Tibial nerve (tissue), 4 donors: ENCODE measurements at places on chromosomes 3 and 15. TPM values are rescaled to one million over a fixed set of nuclear protein-coding genes. Genes with fewer than 3 reads are reported as not detected.

DNA sequence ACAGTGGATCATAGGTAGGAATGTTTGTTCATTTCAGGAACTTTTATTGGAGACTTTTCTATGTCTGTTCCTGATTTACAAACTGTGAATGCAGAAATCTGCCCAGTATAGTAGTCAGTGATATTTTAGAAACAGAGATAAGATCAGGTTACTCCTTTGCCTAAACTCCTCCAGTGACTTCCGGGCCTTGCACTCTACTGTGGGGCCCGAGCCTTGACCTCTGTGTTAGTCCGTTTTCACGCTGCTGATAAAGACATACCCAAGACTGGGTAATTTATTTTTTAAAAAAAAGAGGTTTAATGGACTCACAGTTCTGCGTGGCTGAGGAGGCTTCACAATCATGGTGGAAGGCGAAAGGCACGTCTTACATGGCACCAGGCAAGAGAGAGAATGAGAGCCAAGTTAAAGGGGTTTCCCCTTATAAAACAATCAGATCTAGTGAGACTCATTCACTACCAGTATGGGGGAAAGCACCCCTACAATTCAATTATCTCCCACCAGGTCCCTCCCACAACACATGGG, 127.1 kb downstream of the DNAJB8 start:
- no peak for DNase-seq

- DNase-seq, result no peak
Observed at GRCh38 chr15:101239724-101240136, 12.1 kb downstream of the CHSY1 start.

DNA sequence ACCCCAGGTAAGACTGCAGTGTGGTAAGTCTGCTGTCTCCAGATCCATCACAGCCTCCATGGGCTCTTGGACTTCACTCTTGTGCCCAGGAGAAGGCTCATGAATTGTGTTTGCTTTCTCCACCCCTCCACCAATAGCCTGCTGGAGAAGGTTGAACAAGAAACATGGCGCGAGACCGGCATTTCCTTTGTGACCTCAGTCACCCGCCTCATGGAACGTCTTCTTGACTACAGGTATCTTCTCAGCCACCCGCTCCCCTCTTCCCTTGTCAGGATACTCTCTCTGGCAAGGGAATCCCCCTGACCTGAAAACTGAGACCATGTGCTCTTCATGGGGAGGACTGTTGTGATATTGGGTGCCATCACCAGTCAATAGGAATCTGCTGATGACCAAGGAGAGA, 52.1 kb upstream of the MANF start:
- DNase-seq, result no peak

DNA sequence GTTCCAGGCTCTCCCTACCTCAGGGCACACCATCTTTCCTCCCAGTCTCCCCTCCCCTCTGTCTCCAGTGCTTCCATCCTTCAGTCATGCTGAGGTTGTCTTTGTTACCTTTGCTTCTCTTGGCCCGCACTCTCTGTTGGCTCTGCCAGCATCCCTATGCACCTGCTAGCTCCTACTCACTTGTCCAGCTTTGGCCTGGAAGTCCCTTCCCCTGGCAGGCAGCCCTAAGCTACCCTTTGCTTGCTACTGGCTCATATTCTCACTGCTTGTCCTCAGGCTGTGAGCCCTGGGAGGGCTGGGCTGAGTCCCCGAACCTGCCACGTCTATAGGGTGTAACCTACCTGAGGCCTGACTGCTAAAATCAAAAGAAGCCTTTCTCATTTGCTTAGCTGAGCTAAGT, 122.7 kb downstream of the PGPEP1L start:
- no peak for DNase-seq

DNA sequence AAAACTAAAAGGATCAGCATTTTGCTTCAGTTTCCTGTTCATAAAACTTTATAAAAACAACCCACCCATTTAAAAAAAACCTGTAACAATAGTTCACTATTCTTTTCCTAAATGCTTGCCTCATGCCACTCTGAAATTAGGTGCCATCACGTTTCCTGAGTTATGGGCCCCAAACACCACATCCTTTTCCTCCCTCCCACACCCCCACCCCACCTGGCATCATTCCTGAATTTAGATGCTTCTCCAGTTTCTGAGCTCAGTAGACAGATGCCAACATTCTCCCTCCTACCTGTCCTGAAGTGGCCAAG, 11.9 kb upstream of the ARHGEF3 start:
- DNase-seq, result no peak

DNA sequence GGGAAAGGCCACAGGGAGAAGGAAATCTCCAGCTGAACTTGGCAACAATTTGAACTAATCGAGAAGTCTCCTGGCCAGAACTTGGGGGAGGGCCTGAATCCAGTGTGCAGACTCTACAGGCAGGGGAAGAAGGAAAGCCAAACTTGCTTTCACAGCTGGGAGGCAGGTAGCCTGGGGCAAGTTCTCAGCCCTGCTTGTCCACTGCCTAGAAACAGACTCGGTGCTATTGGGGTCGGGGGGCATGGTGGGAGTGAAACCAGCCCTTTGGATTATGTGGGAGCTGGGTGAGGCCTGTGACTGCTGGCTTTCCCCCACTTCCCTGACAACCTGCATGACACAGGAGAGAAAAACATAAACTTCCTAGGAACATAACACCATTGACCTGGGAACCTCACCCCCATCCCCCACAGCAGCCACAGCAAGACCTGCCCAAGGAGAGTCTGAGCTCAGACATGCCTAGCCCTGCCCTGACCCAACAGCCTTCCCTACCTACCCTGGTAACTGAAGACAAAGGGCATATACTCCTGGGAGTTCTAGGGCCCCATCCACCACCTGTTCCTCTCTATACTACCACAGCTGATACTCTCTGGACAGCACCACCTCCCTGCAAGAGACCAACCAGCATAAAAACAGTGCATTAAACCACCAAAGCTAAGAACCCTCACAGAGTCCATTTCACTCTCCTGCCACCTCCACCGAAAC, 103.7 kb upstream of the MNS1 start:
- DNase-seq, result no peak

GRCh38 chr15:36832774-36833463, 253.5 kb downstream of the CDIN1 start:
- DNase-seq, result no peak

The CFAP100 gene
- total RNA-seq, result 6.1 TPM

The C2CD4A gene
- not detected for total RNA-seq

The PLSCR2 gene
- total RNA-seq, result not detected

The STAB1 gene
- total RNA-seq, result 527 TPM
